Mesothelial cell of epicardium (in vitro differentiated cells): ENCODE measurements at places on chromosomes 4 and X.

- no peak for DNase-seq
These were observed 20.8 kb downstream of the ARHGEF6 start for GRCh38 chrX:136759968-136760367.

DNA sequence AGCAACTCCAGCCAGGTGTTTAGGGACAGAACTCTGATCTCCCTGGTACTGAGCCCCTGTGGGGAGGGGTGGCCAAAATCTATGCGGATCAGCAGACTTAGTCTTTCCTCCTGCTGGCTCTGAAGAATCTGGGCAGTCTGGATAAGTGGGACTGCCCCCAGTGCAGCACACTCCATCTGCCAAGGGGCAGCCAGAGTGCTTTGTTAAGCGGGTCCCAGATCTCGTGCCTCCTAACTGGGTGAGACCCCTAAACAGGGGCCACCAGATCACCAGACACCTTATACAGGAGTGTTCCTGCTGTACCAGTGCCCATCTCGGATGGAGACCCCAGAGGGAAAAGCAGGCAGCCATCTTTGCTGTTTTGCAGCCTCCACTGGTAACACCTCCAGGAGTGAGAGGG, 81.5 kb upstream of the IL13RA2 start:
- DNase-seq: no peak

- DNase-seq: no peak
These were observed 459.8 kb upstream of the FGF16 start for GRCh38 chrX:76987381-76987780.

DNA sequence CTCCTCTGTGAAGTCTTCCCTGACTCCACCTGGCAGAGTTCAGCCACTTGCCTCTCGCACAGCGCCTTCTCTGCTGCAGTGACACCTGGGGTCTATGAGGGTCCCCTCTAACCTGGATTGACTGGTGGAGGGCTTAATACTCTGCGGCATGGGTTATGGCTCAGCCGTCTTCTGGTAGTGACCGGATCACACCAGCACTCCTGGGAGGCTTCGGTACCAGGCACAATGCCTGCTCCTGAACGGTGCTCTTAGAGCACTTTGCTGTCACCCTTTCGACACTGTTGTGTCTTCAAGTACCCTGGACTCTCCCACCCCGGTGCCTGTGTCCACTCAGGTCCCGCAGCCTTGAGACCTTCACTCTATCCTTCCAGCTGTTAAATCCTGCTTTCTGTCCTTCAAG, 50.0 kb downstream of the C4orf50 start:
- DNase-seq: no peak

DNA sequence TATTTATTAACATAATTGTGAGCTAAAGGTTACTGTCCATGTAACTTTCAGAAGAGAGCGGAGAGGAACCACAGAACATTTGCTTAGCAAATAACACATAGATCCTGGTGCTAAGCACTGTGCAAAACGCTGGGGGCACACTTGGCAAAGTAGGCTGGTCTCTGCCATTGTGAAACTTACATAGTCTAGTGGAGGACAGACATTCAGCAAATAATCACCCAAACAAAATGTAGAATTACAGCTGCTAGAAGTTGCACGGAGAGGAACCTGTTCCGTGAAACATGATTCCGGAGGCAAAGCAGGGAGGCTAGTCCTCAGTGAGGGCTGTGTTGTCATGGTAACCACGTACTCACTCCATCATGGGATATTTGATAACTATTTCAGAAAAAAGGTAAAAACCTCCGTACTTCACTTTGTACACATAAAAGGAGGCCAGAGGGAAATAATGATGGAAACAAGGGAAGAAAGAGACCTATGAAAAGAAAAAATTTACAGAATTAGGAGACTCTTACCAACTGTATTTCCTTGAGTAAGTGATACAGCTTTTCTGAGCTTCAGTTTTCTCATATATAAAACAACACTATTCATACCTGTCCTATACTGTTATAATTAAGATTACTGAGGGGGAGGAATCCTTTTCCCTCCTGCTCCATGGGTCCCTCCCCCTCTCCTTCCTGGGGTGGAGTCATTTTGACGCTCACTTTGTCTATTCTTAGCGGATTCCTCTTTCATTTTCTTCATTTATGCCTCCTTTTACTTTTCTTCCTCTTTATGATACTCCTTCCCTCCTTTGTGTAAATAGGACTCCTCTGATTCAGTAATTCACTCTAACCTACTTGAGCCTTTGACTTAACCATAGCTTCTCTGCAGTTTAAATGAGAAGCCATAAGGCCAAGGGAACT, 825 bp upstream of the RASGEF1B start:
- no peak for DNase-seq

DNA sequence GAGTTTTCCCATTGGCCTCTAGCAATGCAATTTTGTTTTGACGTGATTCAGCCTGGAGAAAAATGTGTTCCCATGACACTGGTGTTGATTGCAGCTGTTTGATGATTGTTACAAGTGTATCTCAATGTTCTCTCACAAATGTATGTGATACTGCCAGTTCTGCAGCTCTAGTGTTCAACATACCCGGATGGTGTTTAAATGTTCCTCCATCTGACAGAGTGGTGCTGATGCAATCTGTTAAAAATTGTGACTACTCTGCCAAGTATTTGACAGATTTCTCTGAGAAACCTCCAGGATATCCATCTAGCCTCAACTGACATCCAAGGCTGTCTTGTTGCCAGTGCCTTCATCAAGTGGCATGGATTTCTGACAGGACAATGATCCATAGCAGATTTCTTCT, 657.2 kb upstream of the DIAPH2 start:
- no peak for DNase-seq

DNA sequence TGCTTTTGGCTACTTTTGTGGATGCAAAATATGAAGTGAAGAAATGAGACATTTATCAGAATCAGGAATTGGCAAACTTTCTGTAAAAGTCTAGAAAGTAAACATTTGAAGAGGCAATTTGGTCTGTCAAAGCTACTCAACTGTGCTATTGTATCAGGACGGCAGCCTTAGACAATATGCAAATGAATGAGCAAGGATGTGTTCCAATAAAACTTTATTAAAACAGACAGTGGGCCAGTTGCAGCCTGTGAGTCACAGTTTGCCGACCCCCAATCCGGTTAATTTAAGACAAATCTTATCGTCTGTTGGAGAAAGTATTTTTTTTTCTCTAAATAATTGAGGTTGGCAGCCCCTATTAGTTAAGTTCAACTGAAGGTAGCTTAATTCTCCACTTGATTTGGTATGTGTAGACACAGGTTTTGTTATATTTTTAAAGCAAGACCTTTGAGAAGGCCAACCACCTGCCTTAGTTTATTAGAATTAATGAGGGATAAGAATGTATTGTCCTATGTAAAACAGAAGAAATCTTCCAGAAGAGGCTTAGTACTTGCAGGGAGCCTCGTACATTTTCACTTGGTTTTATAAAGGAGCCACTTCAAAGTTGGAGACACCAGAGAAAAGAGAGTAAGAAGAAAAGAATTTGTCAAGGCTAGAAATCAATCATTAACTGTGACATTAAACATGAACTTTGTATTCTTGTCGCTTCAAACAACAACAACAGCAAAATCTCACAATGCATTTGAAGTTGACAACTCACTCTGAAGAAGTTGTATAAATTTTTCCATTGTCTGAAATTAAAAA, 81.6 kb upstream of the FAT1 start:
- no peak for DNase-seq

GRCh38 chr4:2961421-2961810, 1.8 kb downstream of the NOP14 start:
- no peak for DNase-seq

DNA sequence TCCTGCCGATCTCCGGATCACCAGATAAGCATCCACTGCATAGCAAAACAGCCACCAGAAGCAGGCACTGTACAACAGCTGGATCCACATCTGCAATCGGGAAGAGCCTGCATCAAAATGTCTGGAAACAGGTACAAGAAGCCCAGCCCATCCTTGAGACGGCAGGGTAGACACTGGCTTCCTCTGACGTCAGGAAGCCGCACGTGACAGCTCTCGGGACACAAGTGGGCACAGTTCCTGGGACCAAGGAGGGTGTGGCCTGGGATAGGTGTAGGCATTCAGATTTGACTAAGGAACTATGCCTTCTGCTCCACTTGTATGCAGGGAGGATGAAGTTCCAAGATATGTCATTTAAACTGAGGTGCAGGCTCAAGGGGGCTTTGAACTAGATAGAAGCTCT, 6.3 kb downstream of the GPR143 start:
- DNase-seq: no peak
